ENCODE measurements at places on chromosomes 16 and 17.

DNA sequence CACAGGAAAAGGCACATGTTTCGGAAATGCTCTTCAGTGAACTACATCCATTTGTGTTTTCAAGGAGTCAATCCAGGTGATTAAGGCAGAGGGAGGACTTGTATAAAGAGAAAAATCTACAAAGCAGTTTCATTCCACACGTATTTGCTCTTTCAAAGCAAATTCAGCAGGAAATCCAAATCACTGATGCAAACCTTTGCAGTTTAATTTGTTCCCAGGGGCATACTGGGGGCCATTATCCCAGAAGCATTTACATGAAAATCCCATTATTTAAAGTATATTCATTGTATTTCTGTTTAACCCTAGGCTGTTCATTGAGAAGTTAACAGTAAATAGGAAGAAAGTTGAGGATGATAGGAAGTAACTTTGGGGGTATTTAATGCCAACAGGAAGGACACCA, 147.9 kb downstream of the PMP22 start:
- no peak for DNase-seq

DNA sequence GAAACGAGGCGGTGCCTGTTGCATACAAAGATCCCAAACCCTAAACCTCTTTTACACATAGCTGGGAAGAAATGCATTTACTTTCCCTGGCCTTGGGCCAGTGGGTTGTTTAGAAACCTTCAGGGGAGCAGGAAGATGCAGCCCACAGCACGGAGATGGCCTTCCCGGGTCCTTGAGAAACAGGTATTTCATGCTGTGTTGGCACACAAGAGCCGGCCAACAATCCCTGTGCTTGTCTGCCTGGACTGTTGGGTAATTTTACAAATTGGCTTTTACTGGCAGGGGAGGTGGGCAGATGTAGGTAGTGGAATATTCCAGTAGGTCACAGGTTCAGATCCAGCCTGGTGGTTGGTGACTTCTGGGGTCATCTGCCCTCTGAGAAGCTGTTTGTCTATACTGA, 148.0 kb downstream of the FOXL1 start:
- no peak for DNase-seq

DNA sequence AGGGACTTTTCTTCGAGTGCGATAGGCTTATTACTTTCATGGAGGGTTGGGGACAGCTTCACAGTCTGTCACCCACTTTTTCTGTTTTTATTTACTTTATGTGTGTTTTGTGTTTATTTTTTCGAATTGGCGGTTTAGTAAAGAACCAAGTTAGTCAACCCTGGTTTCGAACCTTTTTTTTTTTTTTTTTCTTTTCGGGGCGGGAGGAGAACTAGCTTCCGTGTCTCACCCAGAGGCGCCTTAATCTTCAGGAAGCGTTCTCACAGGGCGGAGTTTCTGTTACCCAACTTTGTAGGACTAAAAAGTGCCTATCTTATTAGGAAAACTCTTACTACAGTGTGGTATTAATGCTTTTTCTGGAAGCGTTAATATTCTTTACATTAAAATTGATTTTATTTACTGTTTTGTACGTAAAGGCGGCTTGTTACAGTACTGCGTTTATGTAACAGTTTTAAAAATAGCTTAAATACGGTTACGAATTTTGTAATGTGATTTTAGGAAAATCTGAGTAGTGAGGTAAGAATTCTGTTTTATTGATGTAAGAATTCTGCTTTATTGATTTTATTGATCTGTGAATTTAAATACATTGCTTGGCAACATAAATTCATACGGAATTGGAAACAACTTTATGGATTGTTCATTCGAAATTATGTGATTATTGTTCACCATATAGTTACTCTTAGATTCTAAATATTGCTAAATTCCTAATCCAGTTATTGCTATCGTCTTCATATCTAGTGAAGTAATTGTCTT, 885 bp downstream of the ZNF207 start:
- peak; percentile 63 for DNase-seq

- no peak for DNase-seq
Observed at GRCh38 chr17:1329745-1330343, 50.4 kb downstream of the TRARG1 start.

DNA sequence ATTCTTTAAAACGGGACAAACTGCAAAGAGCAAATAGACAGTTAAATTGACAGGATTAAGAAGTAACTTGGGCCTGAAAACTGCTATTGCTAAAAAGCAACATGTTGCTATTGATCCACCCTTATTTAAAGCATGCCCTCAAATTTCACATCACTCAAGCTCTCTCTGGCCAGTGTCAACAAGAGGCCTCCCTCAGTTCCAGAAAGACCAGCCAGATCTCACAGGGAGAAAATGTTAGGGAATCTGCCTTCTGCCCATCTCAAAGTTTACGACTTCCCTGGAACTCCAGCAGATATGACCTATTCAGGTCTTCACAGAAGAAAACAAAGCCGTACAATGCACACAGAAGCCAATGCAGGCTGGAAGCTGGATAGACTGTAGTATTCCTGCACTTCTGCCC, 8.9 kb downstream of the CFAP20 start:
- DNase-seq = no peak
